CD4-positive, CD25-positive, alpha-beta regulatory T cell (primary cell): ENCODE measurements at places on chromosomes 4 and X. TPM values are rescaled to one million over a fixed set of nuclear protein-coding genes. Genes with fewer than 3 reads are reported as not detected.

DNA sequence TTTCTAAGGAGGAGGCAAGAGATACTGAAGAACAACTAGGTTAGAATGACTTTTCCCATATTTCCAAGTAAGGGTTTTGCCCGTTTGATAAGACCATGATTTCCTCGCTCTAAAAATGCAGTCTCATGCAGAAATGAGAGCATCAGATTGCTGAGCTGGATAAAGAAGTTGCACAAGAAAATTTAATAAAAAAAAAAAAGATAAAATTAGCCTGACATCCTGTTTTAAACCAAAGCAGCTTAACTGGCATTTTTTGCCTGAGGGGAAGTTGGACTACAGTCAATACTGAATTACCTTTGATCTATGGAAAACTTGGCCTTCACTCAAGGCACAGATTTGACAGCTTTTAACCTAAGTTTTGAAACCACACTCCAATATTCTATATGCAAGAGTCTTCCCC lies 208.4 kb downstream of the GASK1B start:
- no peak overlapping the region for H3K27ac ChIP-seq
- no peak for DNase-seq
- H3K4me1 ChIP-seq, result no peaks in the 10 kb centered on the region
- no peaks in the 10 kb centered on the region for H3K27me3 ChIP-seq
- H3K36me3 ChIP-seq, result no peaks in the 10 kb centered on the region
- no peak overlapping the region for H3K4me3 ChIP-seq

DNA sequence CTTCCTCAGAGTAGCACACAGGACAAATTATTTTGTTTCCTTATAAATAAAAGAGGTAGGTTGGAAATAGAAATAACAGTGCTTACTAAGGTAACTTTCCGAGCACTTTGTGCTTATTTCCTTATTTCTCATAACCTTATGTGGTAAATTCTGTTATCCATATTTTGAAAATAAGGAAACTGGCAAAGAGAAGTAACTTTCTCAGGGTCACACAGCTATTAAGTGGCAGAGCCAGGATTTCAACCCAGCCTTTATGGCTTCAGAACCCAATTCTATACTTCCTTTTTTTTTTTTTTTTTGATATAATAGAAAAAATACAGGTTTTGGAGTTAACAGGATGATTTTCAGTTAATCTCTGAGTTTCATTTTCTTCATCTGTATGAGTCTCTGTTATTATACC lies 3.3 kb downstream of the UTP3 start:
- DNase-seq, result no peak
- H3K27me3 ChIP-seq, result no peaks in the 10 kb centered on the region
- no peak overlapping the region for H3K27ac ChIP-seq
- H3K4me1 ChIP-seq, result peaks cover 23% of the 10 kb centered on the region
- no peaks in the 10 kb centered on the region for H3K36me3 ChIP-seq

DNA sequence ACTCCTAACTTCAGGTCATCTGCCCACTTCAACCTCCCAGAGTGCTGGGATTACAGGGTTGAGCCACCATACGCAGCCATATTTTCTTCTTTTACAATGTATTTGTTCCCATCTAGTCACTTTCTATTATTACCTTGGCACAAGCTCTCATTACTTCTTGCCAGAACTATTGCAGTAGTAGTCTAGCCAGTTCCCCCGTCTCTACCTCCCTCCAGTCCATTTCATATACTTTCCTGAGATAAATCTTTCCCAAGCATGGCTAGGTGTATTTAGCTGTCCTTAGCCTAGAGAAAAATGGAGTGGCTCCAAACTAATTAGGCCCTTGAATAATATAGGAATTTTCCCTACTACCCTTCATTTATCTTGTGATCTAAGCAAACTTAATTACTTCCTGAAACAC lies 412.2 kb downstream of the RPA4 start:
- H3K4me3 ChIP-seq, result no peak overlapping the region
- no peaks in the 10 kb centered on the region for H3K4me1 ChIP-seq
- H3K27ac ChIP-seq, result no peak overlapping the region
- H3K27me3 ChIP-seq, result no peaks in the 10 kb centered on the region

DNA sequence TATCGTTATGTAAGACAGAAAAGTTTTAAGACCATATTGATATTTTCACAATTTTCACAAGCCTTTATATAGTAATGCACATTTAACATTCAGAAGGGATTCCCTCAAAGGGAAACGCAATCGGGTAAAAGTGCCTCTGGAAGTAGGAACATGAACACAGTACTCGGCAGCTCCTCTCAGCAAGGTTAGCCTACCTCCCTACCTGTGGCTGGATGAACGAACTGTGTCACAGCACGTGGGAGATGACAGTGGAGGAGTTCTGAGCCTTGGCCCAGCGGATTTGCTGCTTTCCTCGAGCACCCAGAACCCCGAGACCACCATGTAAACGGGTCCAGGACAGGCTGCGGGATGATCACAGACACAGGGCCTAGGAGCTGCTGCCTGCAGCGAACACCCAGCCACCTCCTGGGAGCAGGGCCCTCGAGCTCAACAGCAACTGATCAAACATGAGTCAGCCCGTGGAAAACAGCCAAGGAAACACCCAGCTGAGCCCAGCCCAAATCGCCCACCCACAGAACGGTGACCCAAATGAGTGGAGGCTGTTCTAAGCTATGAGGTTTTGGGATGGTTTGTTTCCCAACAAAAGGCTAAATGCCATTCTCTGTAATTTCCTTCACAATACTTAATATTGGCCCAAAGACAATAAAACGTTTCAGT lies 30.4 kb downstream of the FAT1 start:
- H3K4me1 ChIP-seq, result no peaks in the 10 kb centered on the region
- no peak overlapping the region for H3K4me3 ChIP-seq
- H3K36me3 ChIP-seq, result no peaks in the 10 kb centered on the region
- H3K27me3 ChIP-seq, result no peaks in the 10 kb centered on the region
- DNase-seq, result no peak

Gene PPARGC1A
- total RNA-seq, result not detected

Gene CTAG2
- total RNA-seq, result not detected
